ENCODE measurements at places on chromosomes 4 and X.

- H3K4me3 ChIP-seq, result no peak overlapping the region
- DNase-seq, result no peak
- H3K27ac ChIP-seq, result no peak overlapping the region
- no peaks in the 10 kb centered on the region for H3K27me3 ChIP-seq
- peaks cover 4% of the 10 kb centered on the region for H3K36me3 ChIP-seq
These were observed 19.3 kb downstream of the GUCY1B1 start for GRCh38 chr4:155777971-155778735.

- no peak overlapping the region for H3K4me3 ChIP-seq
- H3K4me1 ChIP-seq, result no peaks in the 10 kb centered on the region
- no peak for DNase-seq
- no peaks in the 10 kb centered on the region for H3K27me3 ChIP-seq
These were observed 38.1 kb upstream of the EDA2R start for GRCh38 chrX:66676990-66677389.

- H3K4me3 ChIP-seq, result no peak overlapping the region
- no peaks in the 10 kb centered on the region for H3K4me1 ChIP-seq
- no peak overlapping the region for H3K27ac ChIP-seq
These were observed 225.1 kb upstream of the CENPE start for GRCh38 chr4:103423261-103423660.

GRCh38 chr4:173440888-173441287, 42.0 kb upstream of the SCRG1 start:
- H3K27ac ChIP-seq, result no peak overlapping the region
- no peaks in the 10 kb centered on the region for H3K36me3 ChIP-seq
- H3K4me3 ChIP-seq, result no peak overlapping the region
- DNase-seq, result no peak
- no peaks in the 10 kb centered on the region for H3K4me1 ChIP-seq

- no peak for DNase-seq
- H3K27ac ChIP-seq, result no peak overlapping the region
- no peak overlapping the region for H3K4me3 ChIP-seq
These were observed 58.4 kb upstream of the SLC25A43 start for GRCh38 chrX:119340606-119341205.

All from breast epithelium (tissue), 4 donors.